ENCODE measurements at places on chromosomes 2 and 18. TPM values are rescaled to one million over a fixed set of nuclear protein-coding genes. Genes with fewer than 3 reads are reported as not detected.
A peak's percentile ranks its signal among the peaks of the same experiment; 100 is the strongest.

Gene FSIP2
- polyA plus RNA-seq = 0.01 TPM

GRCh38 chr2:231464576-231465540, 574 bp upstream of the NCL start:
- DNase-seq = peak; percentile 72

GRCh38 chr2:178871536-178871935, 64.3 kb upstream of the TTN start:
- DNase-seq = no peak

- DNase-seq = no peak
These were observed 49.8 kb downstream of the E2F6 start for GRCh38 chr2:11416186-11416585.

Gene TANC1
- polyA plus RNA-seq = 6.2 TPM

GRCh38 chr2:147568109-147568508, 276.7 kb upstream of the ACVR2A start:
- no peak for DNase-seq

- no peak for DNase-seq
These were observed 7.8 kb upstream of the GPR55 start for GRCh38 chr2:230932556-230933511.

DNA sequence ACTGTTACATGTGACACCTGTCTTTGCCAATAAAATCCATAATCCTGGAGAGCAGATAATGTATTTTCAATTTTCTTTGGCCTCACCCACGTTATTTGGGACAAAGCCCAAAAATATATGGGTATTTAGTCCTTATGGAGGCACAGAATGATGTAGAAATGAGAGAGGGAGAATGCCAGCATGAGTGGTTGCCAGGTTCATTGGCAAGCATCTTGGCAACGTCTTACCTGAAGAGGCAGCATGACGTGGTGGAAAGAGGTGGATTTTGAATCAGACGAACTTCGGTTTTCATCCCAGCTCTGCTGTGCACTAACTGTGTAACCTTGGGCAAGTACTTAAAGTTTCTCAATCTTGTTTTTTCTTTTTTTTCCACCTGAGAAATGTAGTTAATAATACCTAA, 969.6 kb upstream of the PIK3C3 start:
- no peak for DNase-seq

Gene PLGLB2
- 0.11 TPM for polyA plus RNA-seq

- no peak for DNase-seq
These were observed 258.9 kb upstream of the CXCR4 start for GRCh38 chr2:136376798-136377211.

Gene REG3G
- not detected for polyA plus RNA-seq

Gene INHBB
- not detected for polyA plus RNA-seq

DNA sequence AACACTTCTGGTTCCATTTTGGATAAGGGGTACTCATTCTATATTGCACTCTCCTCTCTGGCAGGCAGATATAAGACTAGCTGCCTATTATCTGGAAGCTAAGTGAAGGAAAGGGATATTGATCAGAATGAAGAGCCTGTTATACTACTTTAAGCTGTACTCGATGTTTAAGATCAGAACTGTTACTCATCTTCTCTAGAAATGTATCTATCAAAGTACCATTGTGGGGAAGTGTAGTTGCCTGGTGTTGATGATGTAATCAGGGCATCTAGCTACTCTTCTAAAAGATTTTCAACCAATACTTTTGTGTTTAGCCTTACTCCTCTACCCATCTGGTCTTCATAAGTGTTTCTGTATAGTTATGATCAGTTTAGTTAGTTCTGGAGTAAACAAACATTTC, 5.8 kb downstream of the CAMKMT start:
- DNase-seq = no peak

DNA sequence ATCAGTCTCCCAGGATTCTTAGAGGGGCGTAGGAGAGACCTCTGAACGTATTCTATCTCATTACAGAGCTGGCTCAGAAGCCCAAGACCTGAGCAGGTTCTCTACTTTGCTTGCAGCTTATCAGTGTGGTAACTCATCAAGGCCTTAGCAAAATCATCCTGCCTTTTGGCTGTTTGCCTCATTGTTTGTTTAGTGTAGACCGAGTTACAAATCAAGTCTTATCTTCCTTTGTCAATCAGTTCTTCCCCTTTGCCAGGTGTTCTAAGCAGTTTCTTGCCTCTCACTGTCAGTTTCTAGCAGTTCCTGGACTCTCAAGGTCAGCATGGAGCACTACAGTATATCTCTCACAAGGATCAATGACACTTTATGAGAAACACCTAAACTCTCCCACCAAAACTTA, 30.9 kb upstream of the NAB1 start:
- no peak for DNase-seq

DNA sequence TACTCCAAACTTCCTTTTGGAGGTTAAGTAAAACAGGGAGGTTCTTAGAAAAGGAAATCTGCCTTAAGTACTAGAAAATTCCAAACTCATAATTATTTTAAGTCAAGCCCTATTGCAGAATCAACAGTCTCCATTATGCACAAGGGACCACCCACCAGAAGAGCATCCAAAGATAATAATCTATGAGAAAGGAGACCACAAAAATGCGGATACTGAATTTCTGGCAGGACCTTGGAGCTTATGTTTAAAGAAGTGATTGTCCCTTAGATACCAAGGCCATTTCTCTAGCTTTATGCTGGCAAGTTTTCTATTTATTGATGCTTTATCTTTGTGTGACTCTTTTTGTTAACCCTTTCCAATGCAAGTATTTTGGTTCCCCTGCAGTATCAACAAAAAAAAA, 404.0 kb upstream of the MMADHC start:
- no peak for DNase-seq

- DNase-seq = no peak
These were observed 25.7 kb upstream of the PTPN4 start for GRCh38 chr2:119734047-119734446.

GRCh38 chr2:196590286-196590685, 49.2 kb upstream of the CCDC150 start:
- DNase-seq = no peak

Gene MPP4
- 0.31 TPM for polyA plus RNA-seq

- no peak for DNase-seq
These were observed 64.4 kb downstream of the KLHL29 start for GRCh38 chr2:23449413-23449812.

- DNase-seq = no peak
These were observed 34.0 kb downstream of the RMC1 start for GRCh38 chr18:23537274-23537673.

DNA sequence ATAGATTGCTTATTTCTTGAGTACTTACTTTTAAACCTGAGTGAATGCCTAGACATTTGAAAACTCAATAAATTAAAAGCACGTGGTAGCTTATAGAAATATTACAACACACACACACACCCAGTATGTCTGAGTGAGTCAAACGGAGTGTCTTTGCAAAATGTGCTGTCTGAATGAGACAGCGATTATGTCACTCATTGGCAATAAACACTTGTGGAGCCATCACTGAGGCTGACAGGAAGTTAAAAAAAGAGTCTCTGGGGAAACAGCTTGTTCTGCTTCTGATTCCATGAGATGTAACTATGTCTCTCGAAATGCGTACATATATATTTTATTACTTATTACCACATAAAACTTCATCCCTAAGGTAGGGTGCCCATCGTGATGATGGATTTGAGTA, 22.3 kb upstream of the VPS4B start:
- DNase-seq = peak; percentile 97

DNA sequence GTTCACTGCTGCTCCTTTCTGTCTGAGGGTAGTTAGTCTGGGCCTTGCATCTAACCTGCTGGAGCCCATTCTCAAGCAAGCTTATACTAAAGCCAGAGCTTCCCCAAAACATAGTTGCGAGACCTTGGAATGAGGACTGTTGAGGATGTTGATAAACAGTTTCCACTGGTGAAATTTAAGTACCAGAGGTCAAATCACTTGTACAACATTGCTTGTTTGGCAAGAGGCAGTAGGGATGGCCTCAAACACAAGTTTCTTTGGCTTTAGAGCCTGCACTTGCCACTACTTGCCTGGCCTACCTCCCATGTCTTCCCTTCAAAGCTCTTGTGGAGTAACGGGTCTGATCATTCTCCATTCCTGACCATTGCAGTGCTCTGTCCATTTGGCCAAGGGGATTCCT, 262.7 kb downstream of the FHOD3 start:
- no peak for DNase-seq

DNA sequence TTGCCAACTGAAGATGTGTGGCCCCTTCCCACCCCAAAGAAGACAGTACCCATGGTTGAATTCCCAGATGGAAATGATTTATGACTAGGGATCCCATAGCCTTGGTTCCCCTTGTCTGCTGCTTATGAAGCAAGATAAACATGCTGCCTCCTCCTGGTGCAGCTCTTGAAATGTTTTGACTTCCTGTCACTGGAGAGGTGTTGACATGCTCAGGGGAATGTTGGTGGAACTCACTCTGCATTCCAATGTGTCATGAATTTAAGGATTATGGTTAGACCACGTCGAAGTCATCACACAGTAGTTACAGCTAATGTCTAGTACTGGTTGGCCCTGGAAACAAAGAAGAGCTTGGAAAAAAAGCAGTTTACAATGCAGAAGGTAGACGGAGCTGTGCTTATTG, 69.0 kb upstream of the FAM110C start:
- DNase-seq = peak; percentile 77

DNA sequence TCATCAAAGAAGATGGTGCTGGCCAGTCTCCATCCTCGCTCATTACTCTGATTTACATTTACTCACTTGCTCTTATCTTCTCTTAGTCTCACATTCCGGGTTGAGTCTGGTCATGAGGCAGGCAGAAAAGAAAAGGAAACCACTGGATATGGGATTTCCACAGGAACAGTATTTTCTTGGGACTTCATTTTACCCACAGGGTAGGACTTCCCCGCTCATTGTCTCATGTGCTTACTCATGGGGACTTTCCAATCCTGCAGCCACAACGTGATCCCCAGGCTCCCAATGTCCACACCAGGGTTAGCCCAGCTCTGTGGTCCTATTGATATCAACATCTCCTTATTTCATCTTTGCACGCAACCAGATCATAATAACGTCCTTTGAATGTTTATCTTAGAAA, 373.8 kb downstream of the TMEM182 start:
- DNase-seq = no peak

DNA sequence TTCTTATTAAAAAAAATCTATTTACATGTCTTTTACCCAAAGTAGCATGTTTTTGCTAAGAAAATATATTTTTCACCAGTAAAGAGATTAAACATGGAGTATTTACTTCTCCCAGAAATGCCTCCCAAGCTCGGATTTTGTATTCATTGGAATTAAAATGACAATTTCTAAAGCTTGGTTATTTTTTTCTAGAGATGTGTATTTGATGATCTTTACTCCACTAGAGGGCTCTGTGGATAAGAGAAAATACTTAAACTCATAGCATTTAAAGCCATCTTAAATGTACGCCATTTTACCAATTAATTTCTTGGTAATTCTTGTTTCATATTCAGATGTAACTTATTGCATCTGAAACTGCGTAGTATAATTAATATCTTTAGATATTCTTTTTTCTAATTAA, 461.4 kb downstream of the GALR1 start:
- DNase-seq = no peak

DNA sequence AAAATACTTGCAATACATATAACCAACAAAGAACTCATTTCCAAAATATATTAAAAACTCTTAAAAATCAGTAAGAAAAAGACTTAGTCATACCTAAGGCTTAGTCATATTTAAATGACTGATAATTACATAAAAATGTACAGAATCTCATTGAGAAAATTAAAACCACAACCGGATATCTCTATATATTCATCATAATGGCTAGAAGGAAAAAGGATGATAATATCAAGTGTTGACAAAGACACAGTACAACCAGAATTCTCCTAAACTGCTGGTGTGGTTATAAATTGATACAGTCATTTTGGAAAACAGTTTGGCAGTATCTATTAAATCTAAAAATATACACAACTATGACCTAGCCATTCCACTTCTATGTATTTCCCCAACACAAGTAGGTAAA, 27.1 kb upstream of the IHH start:
- DNase-seq = no peak
